ENCODE measurements at places on chromosomes 11 and 22. TPM values are rescaled to one million over a fixed set of nuclear protein-coding genes. Genes with fewer than 3 reads are reported as not detected.
A peak's percentile ranks its signal among the peaks of the same experiment; 100 is the strongest.

DNA sequence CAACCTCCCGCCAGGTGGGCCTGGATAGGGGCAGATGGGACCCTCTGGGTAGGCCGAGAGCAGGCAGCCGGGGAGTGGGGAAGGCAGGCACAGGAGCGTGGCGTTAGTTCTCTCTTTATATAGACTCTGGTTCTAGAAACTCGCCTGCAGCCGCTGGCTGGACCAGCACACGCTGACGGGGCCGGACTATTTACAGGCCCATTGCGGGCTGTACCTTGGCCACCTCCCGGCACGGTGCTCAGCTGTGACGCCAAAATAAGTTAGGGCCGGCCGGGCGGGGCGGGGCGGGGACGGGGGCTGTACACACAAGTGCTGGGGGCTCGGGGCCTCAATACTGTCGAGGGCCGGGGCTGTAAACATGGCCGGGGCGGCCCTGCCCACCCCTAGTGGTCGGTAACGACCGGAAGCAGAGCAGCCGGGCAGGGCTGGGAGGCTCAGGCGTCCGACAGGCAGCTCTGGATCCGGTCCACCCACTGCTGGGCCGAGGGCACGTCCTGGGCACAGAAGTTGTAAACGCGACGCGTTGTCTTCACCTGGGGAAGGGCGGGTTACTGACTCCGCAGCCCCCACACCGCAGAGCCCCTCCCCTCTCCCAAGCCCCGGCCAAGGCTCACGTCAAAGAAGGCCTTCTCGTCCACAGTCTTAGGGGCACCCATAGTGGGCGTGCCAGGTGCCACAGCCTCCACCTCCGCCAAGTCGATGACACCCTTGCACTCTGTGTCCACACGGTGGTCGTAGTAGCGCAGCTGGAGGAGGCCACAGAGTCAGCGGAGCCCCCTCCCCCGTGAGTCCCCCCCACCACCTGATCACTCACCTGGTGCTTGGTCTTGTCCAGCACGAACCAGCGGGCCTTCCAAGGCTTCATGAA, 27.9 kb downstream of the SBF1 start:
- no peak overlapping the region for H3K27ac ChIP-seq
- DNase-seq, result no peak
- no peak overlapping the region for H3K4me3 ChIP-seq
- H3K4me1 ChIP-seq, result peaks cover 9% of the 10 kb centered on the region
- H3K27me3 ChIP-seq, result no peaks in the 10 kb centered on the region

DNA sequence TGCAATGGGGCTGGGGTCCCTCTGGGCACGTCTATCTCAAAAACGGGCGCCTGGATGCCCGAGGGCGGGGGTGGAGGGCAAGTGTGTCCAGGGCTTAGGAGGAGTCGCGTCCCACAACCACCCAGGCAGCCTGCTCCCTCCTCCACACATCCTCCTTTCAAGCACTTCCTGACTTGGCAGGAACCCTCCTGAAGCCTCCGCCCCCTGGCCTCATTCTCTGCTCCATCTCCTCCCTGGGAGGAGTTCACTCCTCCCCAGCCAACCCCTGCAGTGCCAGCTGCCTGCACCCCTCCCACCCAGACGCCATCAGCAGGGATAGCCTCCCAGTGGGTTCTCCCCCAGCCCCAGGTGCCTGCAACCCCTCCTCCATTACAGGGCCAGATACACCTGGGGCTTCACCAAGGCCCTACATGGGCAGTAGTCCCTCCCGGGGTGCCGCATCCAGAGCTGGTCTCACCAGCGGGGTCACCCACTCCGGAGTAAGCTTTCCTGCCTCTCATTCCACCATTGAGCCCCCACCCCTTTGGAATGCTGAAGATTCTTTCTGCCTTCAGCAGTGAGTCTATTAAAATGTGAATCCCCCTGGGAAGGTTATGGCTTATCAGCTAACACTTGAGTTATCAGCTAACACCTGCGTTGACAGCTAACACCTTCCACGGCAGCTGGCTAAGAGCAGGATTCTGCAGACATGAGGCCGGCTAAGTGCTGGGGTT, 24.4 kb downstream of the RTN4R start:
- H3K4me1 ChIP-seq, result no peaks in the 10 kb centered on the region
- no peaks in the 10 kb centered on the region for H3K36me3 ChIP-seq
- H3K4me3 ChIP-seq, result no peak overlapping the region
- H3K27ac ChIP-seq, result no peak overlapping the region

DNA sequence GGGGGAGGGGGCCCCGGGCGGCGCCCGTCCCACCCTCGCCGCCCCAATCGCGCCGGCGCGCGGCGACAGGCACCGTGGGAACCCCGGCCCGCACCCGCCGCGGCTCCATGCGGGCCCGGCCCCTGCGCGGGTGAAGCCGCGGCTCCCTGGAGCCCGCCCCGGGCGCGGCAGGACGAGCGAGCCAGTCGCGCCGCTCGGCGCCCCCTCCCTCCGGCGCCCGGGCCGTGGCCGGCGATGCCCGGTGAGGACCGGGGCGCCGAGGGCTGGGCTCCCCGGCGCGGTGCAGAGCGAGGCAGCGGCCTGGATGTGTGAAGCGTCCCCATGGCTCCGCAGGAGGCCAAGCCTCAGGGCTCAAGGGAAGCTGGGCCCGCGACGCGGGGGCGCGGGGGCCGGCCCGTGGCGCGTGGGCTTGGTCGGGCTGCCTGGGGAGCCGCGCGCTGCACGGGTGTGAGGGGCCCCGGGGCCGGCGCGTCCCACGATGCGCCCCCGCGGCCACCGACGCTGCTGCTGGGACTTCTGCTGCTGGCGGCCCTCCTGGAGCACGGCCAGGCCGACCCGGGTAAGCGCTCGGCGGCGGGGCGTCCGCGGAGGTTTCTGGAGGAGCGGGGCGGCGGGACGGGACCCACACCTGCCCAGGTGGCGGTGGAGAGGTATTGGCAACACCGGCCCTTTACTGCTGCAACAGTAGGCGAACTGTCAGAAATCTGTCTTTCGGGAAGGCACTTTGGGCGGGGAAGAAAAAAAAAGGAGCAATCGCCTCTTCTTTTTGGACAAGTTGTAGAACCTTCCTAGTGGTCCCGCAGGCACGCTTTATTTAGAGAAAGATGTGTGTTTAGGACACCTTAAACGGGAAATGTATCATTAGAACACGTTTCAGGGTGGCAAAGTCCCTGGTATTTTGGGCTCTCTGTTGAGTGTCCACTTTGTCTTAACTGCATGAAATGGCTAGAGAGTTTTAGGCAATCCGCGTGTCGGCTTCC, 119.4 kb downstream of the HIPK3 start:
- no peak overlapping the region for H3K27ac ChIP-seq
- peaks cover 79% of the 10 kb centered on the region for H3K27me3 ChIP-seq
- no peak for DNase-seq
- no peaks in the 10 kb centered on the region for H3K36me3 ChIP-seq
- H3K4me1 ChIP-seq, result peaks cover 5% of the 10 kb centered on the region

GRCh38 chr11:10663990-10664389, 29.6 kb downstream of the IRAG1 start:
- DNase-seq, result no peak
- H3K27ac ChIP-seq, result peak overlapping the region; percentile 80
- no peaks in the 10 kb centered on the region for H3K27me3 ChIP-seq

DNA sequence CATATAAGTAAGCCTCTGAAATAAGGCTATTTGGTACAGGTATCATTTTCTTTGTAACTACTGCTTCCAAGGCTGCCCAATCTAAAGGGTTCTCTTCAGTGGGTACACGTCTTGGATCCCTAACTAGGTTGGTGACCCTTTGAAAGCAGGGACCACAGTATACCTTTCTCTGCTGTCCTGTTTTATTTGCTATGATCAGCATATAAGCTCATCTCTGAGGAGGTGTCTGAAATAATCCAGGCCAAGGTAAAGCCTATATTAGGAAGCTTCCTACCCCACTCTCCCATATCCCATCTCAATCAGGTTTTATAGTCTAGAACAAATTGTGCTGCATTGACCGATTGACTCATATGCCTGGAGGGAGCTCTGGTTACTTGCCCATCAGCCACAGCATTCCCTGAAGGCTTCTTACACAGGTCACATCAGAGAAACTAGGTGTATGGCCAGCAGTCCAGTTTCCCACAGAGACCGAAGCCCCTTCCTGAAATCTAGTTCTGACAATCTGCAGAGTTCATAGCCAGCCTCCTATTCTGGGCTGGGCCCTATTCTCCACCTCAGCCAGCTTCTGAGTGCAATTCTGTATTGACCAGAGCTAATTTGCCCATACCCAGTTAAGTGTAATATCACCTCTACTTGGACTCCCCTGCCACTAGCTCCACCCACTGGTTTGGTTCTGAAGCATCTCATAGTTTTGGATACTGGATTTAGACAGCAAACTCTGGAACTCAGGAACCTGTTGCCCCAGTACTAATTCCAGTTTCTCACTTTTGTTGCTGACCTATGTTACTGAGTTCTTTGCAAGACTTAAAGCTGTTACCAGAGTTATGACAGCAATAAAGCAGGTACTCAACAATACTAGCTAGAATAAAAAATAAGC, 62.1 kb upstream of the ARHGAP20 start:
- no peak overlapping the region for H3K4me3 ChIP-seq
- DNase-seq, result no peak
- H3K27ac ChIP-seq, result no peak overlapping the region
- no peaks in the 10 kb centered on the region for H3K27me3 ChIP-seq
- peaks cover 3% of the 10 kb centered on the region for H3K4me1 ChIP-seq

DNA sequence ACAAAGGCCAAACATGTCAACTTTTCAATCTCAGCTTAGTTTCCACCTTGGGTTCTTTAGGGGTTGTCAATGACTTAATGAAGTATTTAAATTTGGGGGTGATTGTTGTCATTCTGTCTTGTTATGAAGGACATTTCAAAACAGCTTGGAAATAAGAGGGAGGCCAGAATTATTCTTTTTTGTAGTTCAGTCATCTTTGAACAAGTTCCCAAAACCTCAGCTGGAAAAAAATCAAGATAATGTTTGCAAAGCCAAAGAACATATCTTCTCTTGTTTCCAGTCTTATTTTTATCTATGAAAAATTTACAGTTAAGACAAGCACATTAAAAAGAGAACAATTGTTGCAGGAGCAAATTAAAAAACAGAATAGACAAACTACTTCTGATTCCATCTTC, 612.8 kb downstream of the INSC start:
- peak overlapping the region; percentile 13 for H3K27ac ChIP-seq
- no peak for DNase-seq
- no peak overlapping the region for H3K4me3 ChIP-seq
- H3K4me1 ChIP-seq, result peaks cover 6% of the 10 kb centered on the region
- H3K36me3 ChIP-seq, result no peaks in the 10 kb centered on the region

DNA sequence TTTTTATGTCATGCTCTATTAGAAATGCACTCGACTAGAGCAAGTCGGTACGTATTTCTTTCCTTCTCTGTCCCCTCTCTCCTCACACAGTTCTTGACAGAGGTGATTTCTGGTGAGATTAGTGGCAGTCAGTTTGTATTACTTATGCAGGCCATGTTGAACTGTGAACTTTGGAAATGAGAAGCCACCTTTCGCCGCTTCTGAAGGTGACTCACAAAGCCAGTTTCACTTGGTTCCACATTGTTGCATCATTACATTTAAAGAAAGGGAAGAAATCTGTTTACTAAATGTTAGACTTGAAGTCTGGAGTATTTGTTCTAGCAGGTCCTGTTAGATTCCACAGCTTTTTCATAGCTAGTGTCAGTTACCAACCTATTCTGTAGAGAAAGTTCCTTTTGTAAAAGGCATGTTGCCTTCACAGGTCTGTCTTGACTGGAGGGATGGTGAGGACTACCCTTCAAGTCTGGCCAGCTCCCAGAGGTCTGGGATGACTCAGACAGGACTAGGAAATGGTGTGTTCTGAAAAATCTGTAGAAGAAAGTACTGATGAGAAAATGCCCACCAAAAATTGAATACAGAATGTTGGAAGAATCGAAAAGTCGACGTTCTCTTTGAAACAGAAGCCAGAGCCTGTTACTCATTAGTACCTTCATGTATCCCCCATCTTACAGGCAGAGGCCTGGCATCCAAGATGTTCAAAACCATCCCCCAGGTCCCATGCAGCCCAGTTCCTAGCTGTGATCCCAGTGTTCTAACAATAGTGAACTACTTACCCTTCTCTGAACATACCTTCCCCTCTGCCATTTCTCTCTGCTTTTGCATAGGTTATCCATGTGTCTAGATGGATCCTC, 181.4 kb downstream of the DBX1 start:
- H3K4me3 ChIP-seq, result no peak overlapping the region
- H3K36me3 ChIP-seq, result no peaks in the 10 kb centered on the region
- no peaks in the 10 kb centered on the region for H3K27me3 ChIP-seq
- peaks cover 32% of the 10 kb centered on the region for H3K4me1 ChIP-seq
- H3K27ac ChIP-seq, result no peak overlapping the region

The PLEKHB1 gene
- 23.5 TPM for total RNA-seq

The CREB3L1 gene
- 50.7 TPM for total RNA-seq

The RAG2 gene
- not detected for total RNA-seq
